Foreskin fibroblast (primary cell): ENCODE measurements at places on chromosomes 4 and X.

GRCh38 chrX:79161655-79162054 lies 17.2 kb downstream of the GPR174 start:
- no peak for DNase-seq

DNA sequence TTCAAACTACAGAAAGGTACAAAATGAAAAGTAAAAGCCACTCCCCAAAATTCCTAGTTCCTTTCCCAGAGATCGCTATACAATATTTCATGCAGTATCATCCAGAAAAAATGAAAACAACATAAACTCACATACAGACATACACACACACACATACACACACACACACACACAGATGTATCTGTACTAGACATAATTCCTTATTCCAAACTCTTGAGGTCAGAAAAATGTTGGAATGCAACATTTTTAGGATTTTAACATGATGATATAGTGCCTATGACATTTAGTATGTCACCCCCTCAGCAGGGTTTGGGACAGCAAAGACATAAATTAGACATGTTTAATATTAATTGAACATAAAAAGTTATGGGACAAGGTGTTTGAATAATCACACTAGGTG lies 73.4 kb upstream of the LHFPL1 start:
- no peak for DNase-seq

DNA sequence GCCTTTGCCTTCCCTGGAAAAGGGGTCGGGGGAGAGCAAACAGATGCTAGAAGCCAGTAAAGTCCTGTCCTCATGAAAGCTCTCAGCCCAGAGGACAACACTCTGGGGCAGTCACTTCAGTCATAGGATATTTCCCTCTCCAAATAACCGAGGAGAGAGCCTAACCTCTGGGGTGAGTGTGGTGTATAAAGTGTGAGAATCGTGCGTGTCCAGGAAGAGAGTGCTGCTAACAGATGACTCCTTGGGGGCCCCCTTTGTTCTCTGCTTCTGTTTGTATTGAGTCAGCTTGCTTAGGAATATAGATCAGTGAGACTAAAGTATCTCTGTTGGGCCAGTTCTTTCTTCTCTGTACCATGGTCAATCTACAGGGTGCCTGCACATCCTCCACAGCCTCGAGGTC lies 247.2 kb downstream of the PALLD start:
- peak; percentile 65 for DNase-seq

DNA sequence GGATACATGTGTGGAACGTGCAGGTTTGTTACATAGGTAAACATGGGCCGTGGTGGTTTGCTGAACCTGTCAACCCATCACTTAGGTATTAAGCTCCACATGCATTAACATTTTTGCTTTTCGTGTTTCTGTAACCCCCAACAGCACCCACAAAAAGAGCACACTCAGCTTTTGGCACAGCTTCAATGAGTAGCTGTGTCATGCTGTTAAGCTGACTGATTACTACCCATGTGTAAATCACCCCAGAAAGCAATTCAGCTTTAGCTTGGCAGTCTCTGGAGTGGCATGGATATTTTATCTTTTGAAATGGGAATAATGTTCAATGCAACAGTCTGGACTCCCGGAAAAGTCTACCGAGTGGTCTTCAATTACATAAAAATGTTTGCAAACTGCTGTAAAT lies 734.3 kb downstream of the STIM2 start:
- no peak for DNase-seq

DNA sequence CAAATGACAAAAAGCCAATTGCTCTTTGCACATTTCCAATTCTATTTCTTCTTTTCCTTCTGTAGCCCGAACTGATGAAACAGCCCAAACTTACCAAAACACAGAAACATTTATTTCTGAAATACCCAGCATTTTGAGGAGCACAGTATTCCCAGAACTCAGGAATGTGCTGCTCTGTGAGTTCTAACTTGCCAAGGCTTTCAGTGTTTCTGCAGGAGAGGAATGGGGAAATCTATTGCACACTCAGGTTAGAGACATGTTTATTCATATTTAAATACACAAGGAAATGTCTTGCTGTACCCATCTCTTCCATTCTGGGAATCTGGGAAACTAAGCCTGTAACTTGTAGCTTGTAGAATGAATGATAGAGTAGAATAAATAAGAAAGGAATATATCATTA lies 10.7 kb downstream of the TMPRSS11D start:
- DNase-seq = no peak

GRCh38 chr4:151169223-151169622 lies 69.8 kb downstream of the RPS3A start:
- peak; percentile 95 for DNase-seq

- DNase-seq = no peak
These were observed 38.2 kb downstream of the WFS1 start for GRCh38 chr4:6307891-6308290.

DNA sequence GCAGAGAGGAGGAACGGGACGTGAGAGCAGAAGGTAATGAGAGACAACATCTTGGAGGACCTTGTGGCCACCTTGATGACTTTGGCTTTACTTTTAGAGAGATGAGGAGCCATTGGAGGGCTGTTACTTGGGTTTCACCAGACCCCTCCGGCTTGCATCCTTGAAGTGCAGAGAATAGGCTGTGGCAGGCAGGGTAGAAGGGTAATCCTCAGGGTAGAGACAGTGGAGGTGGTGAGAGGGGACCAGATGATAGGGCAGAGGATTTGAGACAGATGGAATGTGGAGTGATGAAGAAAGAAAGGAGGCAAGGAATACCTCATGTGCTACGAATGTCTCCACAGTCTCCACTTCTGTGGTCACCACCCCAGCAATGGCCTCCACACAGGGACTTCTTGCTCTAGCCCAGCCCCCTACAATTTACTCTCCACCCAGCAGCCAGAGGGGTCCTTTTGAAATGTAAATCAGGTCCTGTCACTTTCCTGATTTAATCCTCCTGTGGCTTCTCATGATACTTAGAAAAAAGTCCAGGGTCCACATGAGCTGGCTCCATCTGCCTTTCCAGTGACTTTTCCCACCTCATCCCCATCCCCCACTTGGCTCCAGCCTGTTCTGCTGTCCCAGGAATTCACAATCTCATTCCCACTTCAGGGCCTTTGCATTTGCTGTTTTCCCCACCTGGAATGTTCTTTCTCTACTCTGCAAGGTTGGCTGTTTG lies 115.0 kb downstream of the PJA1 start:
- DNase-seq = no peak

- no peak for DNase-seq
These were observed 56.7 kb downstream of the FNIP2 start for GRCh38 chr4:158825433-158826036.

- no peak for DNase-seq
These were observed 33.0 kb downstream of the NAT8L start for GRCh38 chr4:2091990-2092668.

DNA sequence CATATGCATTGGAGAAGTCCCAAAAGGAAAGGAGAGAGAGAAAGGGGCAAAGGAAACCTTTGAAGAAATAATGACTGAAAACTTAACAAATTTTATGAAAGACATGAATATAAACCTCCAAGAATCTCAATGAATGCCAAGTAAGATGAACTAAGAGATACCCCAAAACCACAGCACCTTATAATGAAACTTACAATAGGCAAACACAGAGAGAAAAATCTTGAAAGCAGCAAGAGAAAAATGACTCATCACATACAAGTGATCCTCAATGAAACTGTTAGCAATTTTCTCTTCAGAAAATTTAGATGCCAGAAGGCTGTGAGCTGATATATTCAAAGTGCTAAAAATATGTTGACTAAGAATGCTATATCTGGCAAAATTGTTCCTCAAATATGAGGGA lies 10.1 kb downstream of the SMIM10L2A start:
- no peak for DNase-seq

- peak; percentile 43 for DNase-seq
These were observed at the start of gene ZNF185 for GRCh38 chrX:152897222-152898131. Gene ZNF185, plus strand, starts transcription at chrX:152898067. Its CDS starts 16,423 bp downstream, at chrX:152914490.

DNA sequence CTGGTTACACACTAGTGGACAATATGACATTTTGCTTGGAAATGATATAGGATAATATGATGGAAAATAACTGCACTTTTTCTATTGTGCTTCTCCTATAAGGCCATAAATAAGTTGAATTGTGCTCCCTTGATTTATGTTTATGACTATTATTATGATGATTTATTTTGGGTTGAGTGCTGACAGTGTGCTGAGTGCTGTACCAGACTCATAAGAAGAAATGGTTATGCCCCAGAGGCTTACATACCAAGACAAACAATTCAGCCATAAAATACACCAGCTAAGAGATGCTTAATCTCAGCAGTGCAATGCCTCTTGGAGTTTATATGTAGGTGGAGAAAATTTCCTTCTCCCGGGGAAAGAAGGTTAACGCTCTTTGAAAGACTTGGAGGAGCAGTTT lies 199.8 kb upstream of the NOCT start:
- no peak for DNase-seq

DNA sequence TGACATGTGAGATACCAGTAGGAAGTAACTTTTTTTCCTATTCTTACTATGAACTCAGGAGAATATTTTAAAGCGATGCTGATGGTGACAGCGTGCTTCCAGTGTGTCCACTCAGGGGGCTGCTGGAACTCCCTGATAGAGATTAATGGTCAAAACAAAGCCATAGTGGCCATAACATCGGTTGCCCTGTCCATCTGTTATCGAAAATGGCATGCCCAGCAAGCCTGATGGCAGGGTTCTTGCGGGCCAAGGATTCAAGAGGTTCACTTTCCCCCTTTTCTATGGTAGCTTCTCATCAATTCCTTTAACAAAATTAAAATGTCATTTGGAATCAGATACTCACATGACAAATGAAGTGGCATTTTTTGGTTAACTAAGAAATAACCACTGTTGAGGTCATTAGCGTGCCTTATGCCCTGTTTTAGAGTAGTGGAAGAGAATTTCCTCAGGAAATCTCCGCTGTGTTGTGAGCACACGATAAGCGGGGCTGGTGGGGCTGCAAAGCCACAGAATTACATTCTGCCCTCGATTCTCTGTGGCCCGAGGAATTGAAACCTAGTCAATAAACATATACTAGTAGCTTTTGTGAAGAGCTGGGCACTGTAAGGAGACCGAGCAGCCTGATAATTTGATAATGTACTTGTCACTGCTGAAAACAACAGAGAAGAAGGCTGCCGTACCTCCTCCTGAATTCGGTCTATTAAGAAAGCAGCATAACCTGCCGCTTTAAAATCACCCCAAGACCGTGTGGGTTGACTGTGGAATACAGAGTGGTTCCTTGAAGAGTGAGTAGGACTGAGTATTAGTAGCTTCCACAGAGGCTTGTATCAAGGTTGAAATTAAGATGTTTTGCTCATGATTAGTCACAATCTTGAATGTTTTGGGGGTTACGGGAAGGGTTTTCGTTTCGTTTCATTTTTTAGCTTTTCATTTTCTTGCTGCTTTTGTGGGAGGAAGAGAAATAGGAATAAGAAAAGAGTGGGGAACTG lies 46.7 kb downstream of the PTCHD1 start:
- DNase-seq = no peak

GRCh38 chr4:183038436-183038835 lies 60.6 kb upstream of the WWC2 start:
- DNase-seq = no peak

- DNase-seq = no peak
These were observed 197.8 kb downstream of the HS3ST1 start for GRCh38 chr4:11230866-11231265.

DNA sequence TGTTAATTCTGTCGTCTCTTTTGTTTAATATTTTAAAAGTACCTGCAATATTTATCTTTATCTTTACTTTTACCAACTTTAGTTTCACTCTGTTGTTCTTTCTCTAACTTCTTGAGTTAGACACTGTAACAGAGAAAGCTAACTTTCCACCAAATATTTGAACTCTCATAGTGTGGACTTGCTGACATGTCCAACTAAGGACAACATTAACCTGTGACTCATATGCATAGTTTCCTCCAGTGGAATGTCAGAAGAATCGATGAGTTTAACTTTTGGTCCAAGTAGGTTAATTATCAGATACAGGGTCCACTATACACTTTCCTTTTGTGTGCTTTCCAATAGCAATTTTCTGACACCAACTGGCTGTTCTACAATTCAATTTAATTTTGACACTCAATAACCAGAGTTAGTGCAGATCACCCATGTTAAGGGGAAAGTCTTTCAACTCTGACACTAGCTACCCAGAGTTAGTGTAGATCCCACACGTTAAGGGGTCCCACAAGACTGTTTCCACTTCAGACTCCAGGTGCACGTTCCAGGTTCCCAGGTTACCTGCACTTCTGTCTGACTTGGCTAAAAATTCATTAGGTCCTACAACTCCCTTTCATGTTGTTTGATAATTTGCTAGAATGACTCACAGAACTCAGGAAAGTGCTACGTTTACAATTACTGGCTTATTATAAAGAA lies 559.0 kb upstream of the AMOT start:
- DNase-seq = peak; percentile 4

DNA sequence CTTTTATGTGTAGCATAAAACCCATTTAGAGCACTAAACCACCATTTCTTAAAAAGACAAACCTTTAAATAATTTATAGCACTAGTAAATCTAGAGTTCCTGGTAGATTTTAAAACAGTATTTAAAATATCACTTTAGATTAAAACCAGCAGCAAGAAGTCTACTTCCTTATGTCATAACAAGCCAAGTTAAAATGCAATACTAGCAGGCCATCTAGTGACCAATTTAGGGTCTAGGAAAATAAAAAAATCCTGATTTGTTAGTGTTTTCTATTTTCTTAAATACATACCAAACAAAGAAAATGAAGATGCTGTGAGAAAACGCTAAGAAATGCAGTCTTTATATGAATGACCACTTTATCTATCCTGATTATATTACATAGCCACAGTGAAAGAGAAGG lies 53.9 kb downstream of the PAPSS1 start:
- peak; percentile 22 for DNase-seq

DNA sequence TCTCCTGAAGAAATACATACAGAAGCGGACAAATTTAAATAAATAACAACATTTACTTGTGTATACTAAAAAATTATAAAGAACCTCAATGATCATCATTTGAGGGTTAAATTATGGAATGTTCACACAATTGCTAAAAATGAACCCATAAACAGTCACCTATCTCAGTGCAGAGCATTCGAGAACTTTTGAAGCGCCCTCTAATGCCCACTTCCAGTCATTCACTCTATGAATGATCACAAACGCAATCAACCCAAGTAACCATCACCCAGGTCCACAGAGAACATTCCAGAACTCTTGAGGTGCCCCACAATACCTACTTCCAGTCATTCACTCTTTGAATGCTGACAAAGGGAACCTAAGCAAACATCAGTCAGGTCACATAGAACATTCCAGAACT lies 103.5 kb upstream of the PLAC1 start:
- peak; percentile 37 for DNase-seq
